Frontal cortex (tissue), 4 donors: ENCODE measurements at places on chromosomes 7 and 10. TPM values are rescaled to one million over a fixed set of nuclear protein-coding genes. Genes with fewer than 3 reads are reported as not detected.

HHEX gene
- 0.82 TPM for total RNA-seq

WEE2 gene
- under 0.01 TPM for total RNA-seq

RASA4 gene
- total RNA-seq = 27.3 TPM

TMEM178B gene
- total RNA-seq = 53.0 TPM

PRKAG2 gene
- 29.8 TPM for total RNA-seq

TMEM213 gene
- not detected for total RNA-seq
